ENCODE measurements at places on chromosomes 7 and 10.

- DNase-seq = no peak
Observed at GRCh38 chr7:103592844-103593243, 146.8 kb upstream of the SLC26A5 start.

DNA sequence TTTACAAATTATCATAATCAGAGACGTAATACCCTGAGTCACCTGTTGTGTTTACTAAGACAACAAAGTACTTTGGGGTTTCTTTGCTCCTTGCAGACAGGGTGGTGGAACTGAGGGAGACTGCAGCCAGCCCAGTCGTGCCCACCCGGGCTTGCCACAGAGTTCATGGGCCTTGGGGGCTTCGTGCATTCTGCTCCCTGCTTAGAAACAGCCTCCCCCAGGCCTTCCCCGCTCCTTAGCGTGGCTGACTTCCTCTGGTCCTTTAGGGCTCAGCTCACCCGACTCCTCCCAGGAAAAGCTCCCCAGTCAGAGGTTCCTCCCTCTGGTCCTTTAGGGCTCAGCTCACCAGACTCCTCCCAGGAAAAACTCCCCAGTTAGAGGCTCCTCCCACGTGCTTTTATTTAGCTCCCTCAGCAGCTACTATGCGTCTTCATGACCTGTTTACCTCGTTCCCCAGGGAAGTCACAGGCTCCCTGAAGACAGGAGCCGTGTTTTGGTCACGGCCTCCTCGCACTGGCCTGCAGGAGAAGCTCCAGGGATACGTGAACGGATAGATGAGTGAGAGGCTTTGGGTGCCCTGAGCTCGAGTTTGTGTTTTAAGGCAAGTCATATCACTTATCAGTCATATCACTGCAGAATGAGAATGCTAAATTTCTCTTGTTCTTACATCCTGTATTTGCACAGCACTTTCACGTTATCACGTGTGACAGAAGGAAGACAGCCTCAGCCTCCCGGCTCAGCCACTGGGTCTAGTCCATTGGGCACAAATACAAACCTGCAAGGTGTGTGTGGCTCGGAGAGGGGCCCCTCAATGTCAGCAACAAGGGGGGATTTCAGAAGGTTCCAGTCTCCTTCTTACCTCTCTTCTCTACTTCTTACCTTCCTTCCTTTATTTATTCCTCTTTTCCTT is 52.7 kb upstream of the VIPR2 start:
- no peak for DNase-seq

DNA sequence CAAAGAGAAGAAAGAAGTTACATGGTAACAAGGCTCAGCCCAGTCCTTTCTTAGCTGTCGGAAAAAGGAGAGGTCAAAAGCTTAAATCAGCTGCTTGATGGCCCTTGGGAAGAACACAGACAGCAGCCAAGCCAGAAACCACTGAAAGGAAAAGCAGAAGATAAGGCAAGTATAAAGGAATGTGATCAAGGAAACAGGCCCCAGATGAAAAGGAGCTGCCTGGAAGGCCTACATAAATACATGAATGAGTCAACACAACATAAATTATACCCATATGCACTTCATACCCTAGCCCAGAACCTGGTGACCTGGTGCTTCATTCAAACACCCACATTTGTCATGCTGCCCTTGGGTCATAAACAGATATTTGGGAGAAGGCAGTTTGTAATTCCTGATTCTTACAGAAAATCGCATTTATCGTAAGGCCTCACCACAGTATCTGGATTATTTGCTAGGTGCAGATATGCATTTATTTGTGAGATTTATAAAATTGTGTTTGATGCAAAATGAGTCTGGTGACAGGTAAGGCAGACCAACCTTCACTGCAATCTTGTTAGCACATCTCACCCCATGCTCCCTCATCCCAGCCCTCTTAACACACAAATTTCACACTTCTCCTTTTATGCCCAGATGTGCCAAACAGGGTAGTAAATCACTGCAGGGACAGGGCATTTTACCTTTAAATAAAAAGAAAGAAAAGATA is 94.9 kb upstream of the KCNIP2 start:
- no peak for DNase-seq

DNA sequence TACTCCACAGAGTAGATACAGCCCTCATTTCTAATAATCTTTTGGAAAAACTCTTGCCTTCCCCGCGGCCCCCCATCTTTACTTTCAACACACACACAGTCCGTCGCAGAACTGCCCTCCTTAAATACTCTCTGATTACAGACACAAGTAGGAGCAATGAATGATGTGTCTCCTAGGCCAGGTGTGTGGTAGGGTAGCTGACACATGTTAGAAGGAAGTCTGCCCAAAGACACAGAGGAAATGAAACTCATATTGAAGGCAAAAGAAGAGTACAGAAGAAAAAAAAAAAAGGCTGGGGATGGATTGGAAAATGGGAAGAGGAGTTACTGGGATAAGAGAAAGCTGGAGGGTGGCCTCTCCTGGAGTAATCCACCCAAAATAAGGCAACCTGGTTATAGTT is 14.6 kb downstream of the OPALIN start:
- DNase-seq = no peak

DNA sequence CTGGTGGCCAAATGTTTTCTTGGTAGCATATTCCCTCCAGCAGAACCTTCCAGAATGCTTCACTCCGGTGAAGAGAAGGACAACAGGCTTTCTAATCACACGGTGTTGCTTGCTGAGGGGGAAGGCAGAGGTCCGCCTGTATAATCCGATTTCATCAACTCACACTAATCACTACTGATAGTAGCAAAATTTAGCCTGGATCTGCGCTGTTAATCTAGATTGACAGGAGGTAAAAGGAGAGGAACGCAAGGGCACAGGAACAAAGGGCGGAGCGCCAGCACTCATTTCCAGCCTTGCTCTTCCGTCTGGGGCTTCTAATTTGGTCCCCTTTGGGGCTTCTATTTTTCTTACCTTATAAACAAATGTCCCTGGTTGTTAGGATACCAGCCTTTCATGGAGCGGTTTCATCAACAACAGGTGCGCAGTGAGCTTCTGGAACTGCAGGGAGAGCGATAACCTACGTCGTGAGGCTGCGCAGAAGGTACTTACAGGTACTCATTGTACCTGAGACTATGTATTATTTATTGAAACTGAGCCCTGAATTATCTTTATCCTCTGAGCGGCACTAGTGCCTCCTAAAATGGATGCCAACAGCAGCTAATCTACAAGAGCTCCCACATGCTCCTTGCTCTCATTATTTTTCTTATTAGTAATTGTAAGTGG is 150.6 kb downstream of the CACNB2 start:
- no peak for DNase-seq

- no peak for DNase-seq
Observed at GRCh38 chr7:55132890-55133551, 114.2 kb downstream of the EGFR start.
